ENCODE measurements at places on chromosomes 5 and 9. TPM values are rescaled to one million over a fixed set of nuclear protein-coding genes. Genes with fewer than 3 reads are reported as not detected.

Gene SPINK7
- not detected for total RNA-seq

Gene GKAP1
- total RNA-seq: 5.8 TPM

Gene PFN3
- not detected for total RNA-seq

Gene PTPA
- 130 TPM for total RNA-seq

Gene SAXO1
- total RNA-seq: not detected

Gene RICTOR
- total RNA-seq: 4.9 TPM

Gene GPR150
- 0.15 TPM for total RNA-seq

Gene SPATA31A3
- total RNA-seq: not detected

Gene BBLN
- total RNA-seq: 57.4 TPM

Gene CDH18
- not detected for total RNA-seq

Gene PCDH1
- 3.1 TPM for total RNA-seq

Gene ZFP37
- 1.6 TPM for total RNA-seq

Gene PDE8B
- total RNA-seq: 1.1 TPM
